Activated T-cell treated with anti-CD3 and anti-CD28 coated beads, Interleukin-2, amount 50 U/mL, for 72 hours (primary cell): ENCODE measurements at places on chromosomes 6 and 20. TPM values are rescaled to one million over a fixed set of nuclear protein-coding genes. Genes with fewer than 3 reads are reported as not detected.

- no peak for DNase-seq
- no peaks in the 10 kb centered on the region for H3K27me3 ChIP-seq
- H3K4me1 ChIP-seq, result peaks cover 29% of the 10 kb centered on the region
- peak overlapping the region; percentile 88 for H3K4me3 ChIP-seq
- H3K36me3 ChIP-seq, result peaks cover 4% of the 10 kb centered on the region
Measured at GRCh38 chr6:63572747-63573075, 431 bp downstream of the LOC128125822 start.

The PDE7B gene
- total RNA-seq, result 4.2 TPM

DNA sequence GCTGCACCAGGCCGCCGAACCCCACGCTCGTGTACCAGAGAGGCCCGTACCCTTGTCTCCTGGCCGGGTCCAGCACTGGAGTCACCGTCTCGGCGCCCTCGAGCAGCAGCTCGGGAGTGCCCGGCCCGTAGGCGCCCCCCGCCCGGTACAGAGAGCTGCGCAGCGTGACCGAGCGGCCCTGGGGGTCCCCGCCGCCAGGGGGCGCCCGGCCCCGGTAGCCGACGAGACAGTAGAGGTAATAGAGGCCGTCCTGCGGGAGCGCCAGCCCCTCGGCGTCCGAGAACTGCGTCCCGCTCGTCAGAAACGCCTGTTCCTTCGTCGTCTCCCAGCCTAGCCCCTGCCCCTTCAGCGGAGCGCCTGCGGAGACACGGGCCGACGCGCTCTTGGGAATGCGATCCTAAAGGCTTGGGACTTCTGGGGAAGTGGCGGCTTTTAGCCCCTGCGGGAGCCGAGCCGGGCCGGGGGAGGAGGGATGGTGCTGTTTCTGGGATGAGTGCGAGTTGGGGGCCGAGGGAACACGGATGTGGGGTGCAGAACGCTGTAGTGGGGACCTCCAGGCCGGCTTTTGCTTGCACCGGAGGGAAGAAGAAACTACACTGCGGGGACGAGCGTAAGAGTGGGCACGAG is 1.3 kb downstream of the LTB start:
- peaks cover 14% of the 10 kb centered on the region for H3K36me3 ChIP-seq
- no peaks in the 10 kb centered on the region for H3K27me3 ChIP-seq
- peak; percentile 92 for DNase-seq
- peak overlapping the region; percentile 91 for H3K4me3 ChIP-seq
- peak overlapping the region; percentile 97 for H3K27ac ChIP-seq

- no peak for DNase-seq
- peaks cover 16% of the 10 kb centered on the region for H3K36me3 ChIP-seq
- peak overlapping the region; percentile 93 for H3K27ac ChIP-seq
- no peaks in the 10 kb centered on the region for H3K27me3 ChIP-seq
- H3K4me1 ChIP-seq, result peaks cover 25% of the 10 kb centered on the region
Measured at GRCh38 chr20:25408890-25409289, 1.4 kb downstream of the GINS1 start.

GRCh38 chr6:28981431-28981832 is 23.7 kb downstream of the ZNF311 start:
- peak overlapping the region; percentile 85 for H3K4me3 ChIP-seq
- peaks cover 83% of the 10 kb centered on the region for H3K4me1 ChIP-seq
- peak overlapping the region; percentile 99 for H3K27ac ChIP-seq
- H3K27me3 ChIP-seq, result peaks cover 65% of the 10 kb centered on the region
- peaks cover 2% of the 10 kb centered on the region for H3K36me3 ChIP-seq

DNA sequence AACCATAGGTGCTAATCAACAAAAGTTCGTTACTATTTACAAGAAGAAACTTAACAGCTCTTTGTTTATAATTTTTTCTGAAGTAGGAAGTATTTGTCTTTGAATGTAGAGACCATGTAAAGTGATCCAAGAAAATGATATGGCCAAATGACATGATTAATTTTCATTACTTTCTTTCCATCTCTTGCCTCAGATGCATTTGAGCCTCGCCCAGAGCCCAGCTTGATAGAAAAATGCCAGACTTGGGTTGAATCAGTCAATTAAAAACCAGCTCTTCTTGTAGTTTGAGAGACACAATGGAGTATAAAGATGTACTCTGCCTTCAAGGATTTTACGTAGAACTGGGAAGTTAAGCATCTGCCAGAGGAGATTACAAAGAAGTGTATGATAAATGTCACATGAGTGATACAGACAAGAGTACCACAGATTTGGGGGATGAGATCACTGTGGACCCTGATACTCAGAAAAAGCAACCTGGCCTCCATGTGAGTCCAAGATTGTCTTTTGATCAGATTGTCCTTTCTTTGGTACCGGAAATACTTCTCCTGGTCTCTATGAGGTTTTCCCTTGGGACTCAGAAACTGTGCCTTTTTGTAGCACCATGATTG is 92.5 kb upstream of the SUPT3H start:
- H3K36me3 ChIP-seq, result peaks cover 11% of the 10 kb centered on the region
- H3K27ac ChIP-seq, result peak overlapping the region; percentile 16
- H3K4me1 ChIP-seq, result peaks cover 48% of the 10 kb centered on the region
- no peak for DNase-seq
- no peaks in the 10 kb centered on the region for H3K27me3 ChIP-seq
- H3K4me3 ChIP-seq, result no peak overlapping the region

DNA sequence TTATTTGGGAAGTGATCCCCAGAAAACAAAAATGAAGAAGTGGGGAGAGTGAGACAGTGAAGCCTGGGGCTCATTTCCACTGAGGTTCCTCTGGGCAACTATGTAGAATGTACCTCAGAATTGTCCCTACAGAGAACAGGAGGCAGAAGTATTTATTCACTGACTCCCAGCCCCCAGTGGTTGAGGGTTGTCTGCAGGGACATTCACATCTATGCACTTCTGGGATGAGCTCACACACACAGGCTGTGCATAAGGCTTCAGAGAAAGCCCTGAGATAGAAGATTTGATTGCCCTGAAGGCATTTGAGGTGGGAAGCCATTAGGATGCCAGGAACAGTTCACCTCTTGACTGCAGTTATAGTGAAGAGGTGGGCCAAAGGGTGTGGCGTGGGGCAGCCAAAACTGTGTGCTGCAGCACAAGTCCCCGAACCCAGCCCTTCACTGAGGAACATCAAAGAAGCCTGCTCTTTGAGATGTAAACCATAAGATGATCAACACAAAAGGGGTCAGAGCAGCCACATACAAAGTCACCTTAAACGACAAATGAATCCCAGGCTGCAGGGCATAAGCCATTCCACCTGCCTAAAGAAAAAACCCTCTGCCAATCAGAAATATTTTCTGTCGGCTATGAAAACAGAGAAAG is 853.8 kb upstream of the FLRT3 start:
- no peaks in the 10 kb centered on the region for H3K4me1 ChIP-seq
- no peak overlapping the region for H3K27ac ChIP-seq
- DNase-seq, result no peak
- no peaks in the 10 kb centered on the region for H3K36me3 ChIP-seq
- H3K4me3 ChIP-seq, result no peak overlapping the region

- no peaks in the 10 kb centered on the region for H3K36me3 ChIP-seq
- peak overlapping the region; percentile 51 for H3K4me3 ChIP-seq
- peak overlapping the region; percentile 7 for H3K27ac ChIP-seq
- no peak for DNase-seq
- H3K4me1 ChIP-seq, result peaks cover 20% of the 10 kb centered on the region
Measured at GRCh38 chr6:35495258-35496035, 1.4 kb downstream of the TEAD3 start.

GRCh38 chr6:140872885-140873284 is 1259.8 kb upstream of the GJE1 start:
- H3K27me3 ChIP-seq, result no peaks in the 10 kb centered on the region
- DNase-seq, result no peak
- H3K36me3 ChIP-seq, result no peaks in the 10 kb centered on the region

- DNase-seq, result peak; percentile 88
- H3K27me3 ChIP-seq, result no peaks in the 10 kb centered on the region
- H3K4me3 ChIP-seq, result peak overlapping the region; percentile 98
- peaks cover 58% of the 10 kb centered on the region for H3K4me1 ChIP-seq
Measured at GRCh38 chr6:142944124-142945048, 590 bp downstream of the HIVEP2 start.

GRCh38 chr6:167760979-167761793 is 65.5 kb upstream of the AFDN start:
- peaks cover 7% of the 10 kb centered on the region for H3K27me3 ChIP-seq
- H3K36me3 ChIP-seq, result no peaks in the 10 kb centered on the region
- no peak for DNase-seq
- H3K4me3 ChIP-seq, result no peak overlapping the region
- no peak overlapping the region for H3K27ac ChIP-seq
- no peaks in the 10 kb centered on the region for H3K4me1 ChIP-seq

DNA sequence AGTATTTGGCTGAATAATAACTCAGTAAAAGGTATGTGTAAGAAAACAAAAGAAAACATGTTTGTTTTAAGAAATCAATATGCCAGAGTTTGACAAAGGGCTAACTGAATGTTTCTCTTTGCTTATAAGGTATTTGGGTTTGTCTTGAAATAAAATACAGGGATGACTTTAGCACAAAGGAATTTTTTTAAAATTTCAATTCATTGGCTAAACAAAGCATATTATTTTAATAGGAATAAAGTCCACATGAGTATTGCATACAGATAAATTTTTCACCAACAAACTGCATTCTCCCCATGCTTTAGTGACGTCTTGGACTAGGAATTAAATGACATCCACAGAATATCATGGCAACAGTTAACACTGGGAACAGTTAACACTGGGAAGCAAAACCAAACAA is 480.0 kb upstream of the JAG1 start:
- H3K4me3 ChIP-seq, result no peak overlapping the region
- H3K27me3 ChIP-seq, result no peaks in the 10 kb centered on the region
- H3K36me3 ChIP-seq, result no peaks in the 10 kb centered on the region
- no peaks in the 10 kb centered on the region for H3K4me1 ChIP-seq
- DNase-seq, result no peak

DNA sequence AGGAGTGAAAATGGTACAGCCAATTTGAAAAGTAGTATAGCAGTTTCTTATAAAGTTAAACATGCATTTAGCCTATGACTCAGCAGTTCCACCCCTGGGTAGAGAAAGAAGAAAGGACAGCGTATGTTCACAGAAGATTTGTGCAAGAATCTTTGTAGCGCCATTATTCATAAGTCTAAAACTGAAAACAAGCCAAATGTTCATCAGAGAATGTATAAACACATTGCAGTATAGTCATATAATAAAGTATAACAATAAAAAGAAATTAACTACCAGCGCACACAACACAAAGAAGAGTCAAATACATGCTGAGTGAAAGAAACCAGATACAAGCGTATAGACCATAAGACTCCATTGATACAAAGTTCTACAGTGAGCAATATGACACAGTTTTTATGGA is 294.0 kb downstream of the SAMD5 start:
- H3K27ac ChIP-seq, result no peak overlapping the region
- peaks cover 2% of the 10 kb centered on the region for H3K36me3 ChIP-seq
- DNase-seq, result no peak
- no peaks in the 10 kb centered on the region for H3K4me1 ChIP-seq
- H3K4me3 ChIP-seq, result no peak overlapping the region

The NHSL1 gene
- 1.6 TPM for total RNA-seq

The RBM38 gene
- total RNA-seq, result 79.8 TPM

- no peak for DNase-seq
- H3K4me1 ChIP-seq, result peaks cover 21% of the 10 kb centered on the region
- no peak overlapping the region for H3K27ac ChIP-seq
- no peak overlapping the region for H3K4me3 ChIP-seq
Measured at GRCh38 chr6:169216830-169217229, 36.8 kb downstream of the THBS2 start.

DNA sequence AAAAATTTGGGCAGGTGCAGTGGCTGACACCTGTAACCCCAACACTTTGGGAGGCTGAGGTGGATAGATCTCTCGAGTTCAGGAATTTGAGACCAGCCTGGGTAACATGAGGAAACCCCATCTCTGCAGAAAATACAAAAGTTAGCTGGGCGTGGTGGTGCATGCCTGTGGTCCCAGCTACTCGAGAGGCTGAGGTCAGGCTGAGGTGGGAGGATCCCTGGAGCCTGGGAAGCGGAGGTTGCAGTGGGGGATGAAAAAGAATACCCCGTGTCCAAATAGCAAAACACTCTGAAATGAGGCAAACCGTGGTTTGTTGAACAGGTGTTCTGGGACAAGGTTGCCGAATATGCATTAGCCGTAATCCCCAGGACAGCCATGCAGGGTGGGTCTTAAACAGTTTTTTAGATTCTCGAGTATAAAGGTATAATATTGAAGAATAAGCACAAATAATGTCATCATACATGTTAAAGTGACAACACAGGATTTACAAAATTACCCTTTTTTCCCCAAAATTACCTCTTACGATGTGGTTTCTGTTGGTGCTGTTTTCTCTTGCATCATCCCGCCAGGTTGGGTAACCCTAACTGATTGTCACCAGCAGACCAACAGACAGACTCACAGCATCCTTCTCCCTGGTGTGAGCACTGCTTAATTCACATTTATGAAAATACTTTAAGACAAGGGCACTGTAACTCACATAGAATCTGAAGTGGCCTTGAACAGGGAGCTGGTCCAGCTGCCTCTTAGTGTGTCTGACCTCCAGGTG is 9.1 kb downstream of the DNAJC5 start:
- peaks cover 45% of the 10 kb centered on the region for H3K4me1 ChIP-seq
- no peaks in the 10 kb centered on the region for H3K36me3 ChIP-seq
- H3K4me3 ChIP-seq, result no peak overlapping the region
- DNase-seq, result no peak
- no peaks in the 10 kb centered on the region for H3K27me3 ChIP-seq

The TMC2 gene
- total RNA-seq, result not detected

The MLIP gene
- total RNA-seq, result not detected

DNA sequence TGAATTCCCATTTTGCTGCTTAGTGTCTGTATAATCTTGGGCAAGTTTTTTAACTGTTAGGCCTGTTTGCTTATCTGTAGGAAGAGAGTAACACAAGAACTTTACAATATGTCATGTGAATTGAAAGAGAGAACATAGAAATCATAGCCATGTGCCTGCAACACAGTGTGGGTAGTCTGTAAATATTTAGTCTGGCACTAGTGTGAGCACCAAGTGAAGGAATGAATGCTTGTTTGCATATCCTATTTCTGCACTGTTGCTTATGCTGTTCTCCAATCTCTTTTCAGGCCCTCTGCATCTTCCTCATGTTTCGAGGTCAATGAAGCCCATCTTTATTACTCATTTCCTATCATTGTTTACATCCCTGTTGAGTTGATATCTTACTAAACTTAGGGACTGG is 49.2 kb downstream of the CBFA2T2 start:
- DNase-seq, result no peak
- no peak overlapping the region for H3K4me3 ChIP-seq
- no peaks in the 10 kb centered on the region for H3K27me3 ChIP-seq
- no peaks in the 10 kb centered on the region for H3K4me1 ChIP-seq

- peak; percentile 4 for DNase-seq
- H3K4me1 ChIP-seq, result no peaks in the 10 kb centered on the region
- H3K27ac ChIP-seq, result no peak overlapping the region
- H3K36me3 ChIP-seq, result no peaks in the 10 kb centered on the region
Measured at GRCh38 chr6:153947808-153948447, 91.1 kb upstream of the OPRM1 start.
